Activated CD4-positive, alpha-beta T cell treated with anti-CD3 and anti-CD28 coated beads for 24 hours (primary cell): ENCODE measurements at places on chromosomes 6 and 20.

- no peak for DNase-seq
Measured at GRCh38 chr20:52411611-52412010, 220.0 kb upstream of the ZFP64 start.

DNA sequence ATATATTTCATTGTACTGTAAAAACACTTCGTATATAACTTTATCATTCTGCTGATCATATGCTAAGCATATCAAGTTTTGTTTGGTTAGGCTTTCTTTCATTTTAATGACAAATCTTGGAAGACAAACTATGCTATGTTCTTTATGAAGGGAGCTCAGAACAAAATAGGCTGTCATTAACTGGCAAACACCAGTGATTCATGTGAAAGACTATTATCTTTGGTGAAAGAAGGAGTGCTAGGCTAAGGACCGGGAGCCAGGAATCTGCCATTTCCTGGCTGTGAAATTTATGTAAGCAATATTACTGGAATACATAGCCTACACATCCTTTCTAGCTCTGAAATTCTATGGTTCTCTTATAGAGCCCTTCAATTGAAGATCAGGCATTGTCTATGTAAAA lies 136.2 kb upstream of the CCN2 start:
- no peak for DNase-seq

DNA sequence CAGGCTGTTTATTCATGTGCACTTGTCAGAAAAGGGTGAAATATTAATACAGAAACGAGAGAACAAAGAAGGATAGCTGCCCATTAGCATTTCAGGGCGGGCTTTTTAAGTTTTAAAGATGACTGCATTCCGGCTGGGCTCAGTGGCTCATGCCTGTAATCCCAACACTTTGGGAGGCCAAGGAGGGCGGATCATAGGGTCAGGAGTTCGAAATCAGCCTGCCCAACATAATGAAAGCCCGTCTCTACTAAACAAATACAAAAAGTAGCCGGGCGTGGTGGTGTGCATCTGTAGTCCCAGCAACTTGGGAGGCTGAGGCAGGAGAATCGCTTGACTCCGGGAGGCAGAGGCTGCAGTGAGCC lies 130.5 kb downstream of the HFE start:
- no peak for DNase-seq

GRCh38 chr6:127102859-127103258 lies 15.6 kb upstream of the RSPO3 start:
- DNase-seq = no peak

DNA sequence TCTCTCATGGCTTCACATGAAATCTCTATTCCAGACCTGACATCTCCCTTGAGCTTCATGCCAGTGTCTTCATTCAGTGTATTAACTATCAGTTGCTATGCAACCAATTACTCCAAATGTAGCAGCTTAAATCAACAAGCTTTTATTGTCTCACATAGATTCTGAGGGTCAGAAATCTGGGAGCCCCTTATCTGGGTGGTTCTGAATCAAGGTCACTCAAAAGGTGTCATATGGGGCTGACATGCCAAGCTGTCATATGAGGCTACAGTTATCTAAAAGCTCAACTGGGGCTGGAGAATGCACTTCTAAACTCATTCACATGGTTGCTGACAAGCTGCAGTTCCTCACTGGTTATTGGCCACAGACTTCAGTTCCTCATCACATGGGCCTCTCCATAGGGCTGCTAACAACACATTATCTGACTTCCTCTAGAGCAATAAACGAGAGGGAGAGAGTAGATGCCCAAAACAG lies 7.3 kb upstream of the CGA start:
- no peak for DNase-seq

DNA sequence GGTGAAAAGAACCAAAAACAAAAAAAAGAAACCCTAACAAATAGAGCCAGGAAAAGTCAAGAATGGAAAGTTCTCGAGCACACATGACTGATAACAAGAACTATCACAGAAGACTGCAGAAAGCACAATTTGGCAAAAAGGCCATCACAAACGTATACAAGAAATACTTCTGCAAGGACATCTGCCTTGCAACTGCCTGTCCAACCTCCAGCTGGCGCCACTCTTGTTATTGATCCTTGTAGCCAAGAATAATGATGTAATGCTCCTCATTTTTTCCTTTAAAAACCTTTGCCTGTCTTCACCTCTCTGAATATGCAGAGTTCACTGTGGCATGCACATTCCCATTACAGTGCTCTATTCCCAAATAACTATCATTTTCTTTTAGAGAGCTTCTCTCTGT lies 87.9 kb upstream of the BMP5 start:
- no peak for DNase-seq

DNA sequence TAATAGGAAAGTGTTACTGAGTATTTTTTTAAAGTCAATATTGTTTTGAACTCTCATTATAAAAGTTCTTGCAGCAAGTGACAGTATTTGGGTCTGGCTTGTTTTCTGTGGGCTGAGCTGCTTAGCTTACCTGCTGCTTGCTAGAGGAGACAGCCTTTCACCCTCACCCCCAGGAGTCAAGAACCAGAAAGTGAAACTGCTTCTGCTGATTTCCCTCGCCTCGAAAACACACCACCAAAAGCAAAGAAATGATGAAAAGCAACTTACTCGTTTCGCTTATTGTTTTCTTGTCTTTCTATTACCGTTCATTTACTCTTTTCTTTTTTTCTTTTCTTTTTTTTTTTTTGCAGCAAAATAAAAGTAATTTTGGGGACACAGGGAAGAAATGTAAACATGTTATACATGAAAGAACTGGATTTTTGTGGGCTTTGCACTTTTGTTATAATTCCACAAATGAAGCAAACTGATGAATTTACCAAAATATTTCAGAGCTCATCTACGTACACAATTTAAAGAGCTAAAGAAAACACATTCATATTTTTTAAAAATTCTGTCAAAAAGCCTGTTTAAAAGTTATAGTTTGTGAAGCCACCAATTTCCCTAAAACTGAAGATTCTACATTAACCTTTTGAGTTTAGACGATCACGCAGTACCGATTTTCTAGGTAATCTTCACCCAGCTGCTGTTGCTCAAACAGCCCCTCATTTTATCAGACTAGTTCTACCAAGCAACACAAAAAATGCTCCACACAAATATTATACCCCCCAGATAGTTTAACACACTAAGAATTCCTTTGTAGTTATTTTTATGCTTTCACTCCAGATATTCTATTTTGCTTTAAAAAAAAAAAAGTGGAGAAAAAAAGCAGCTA lies 1.7 kb downstream of the SCML4 start:
- no peak for DNase-seq

- no peak for DNase-seq
Measured at GRCh38 chr20:45814314-45814713, 1.9 kb downstream of the UBE2C start.

DNA sequence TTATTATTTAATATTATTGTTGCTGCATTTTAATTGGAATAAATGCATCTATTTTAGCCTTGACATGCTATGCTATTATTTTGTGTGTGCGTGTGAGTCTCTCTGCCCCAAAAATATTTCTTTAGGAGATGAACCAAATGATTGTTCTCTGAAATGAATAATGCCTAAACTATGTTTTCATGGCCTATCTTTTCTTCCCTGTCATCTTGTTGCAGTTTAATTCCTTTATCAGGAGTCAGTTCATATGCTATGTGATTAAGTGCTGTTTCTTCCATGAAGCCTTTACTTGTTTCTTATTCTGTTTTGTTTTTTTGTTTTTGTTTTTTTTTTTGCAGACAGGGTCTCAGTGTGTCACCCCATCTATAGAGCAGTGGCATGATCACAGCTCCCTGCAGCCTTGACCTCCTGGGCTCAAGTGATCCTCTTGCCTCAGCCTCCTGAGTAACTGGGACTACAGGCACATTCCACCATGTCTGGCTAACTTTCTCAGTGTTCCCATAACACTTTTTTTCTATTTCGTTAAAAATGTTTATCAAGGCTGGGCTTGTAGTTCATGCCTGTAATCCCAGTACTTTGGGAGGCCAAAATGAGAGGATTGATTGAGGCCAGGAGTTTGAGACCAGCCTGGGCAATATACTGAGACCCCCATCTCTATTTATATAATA lies 25.7 kb downstream of the TPX2 start:
- DNase-seq = no peak

GRCh38 chr6:152091201-152091600 lies 283.7 kb downstream of the ESR1 start:
- no peak for DNase-seq

DNA sequence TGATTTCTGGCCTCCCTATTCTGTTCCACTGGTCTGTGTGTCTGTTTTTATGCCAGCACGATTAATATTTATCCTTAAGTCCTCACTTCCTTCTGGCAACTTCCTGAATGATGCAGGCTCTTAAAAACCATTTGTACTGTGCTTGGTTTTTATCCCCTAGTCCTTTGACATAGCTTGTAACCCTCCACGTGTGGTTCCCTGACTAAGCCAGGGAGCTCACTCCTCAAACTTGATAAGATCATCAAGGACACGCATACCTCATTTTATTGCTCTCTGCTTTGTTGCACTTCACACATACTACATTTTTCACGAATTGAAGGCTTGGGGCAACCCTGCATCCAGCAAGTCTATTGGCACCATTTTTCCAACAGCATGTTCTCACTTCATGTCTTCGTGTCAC lies 166.4 kb upstream of the UST start:
- no peak for DNase-seq

DNA sequence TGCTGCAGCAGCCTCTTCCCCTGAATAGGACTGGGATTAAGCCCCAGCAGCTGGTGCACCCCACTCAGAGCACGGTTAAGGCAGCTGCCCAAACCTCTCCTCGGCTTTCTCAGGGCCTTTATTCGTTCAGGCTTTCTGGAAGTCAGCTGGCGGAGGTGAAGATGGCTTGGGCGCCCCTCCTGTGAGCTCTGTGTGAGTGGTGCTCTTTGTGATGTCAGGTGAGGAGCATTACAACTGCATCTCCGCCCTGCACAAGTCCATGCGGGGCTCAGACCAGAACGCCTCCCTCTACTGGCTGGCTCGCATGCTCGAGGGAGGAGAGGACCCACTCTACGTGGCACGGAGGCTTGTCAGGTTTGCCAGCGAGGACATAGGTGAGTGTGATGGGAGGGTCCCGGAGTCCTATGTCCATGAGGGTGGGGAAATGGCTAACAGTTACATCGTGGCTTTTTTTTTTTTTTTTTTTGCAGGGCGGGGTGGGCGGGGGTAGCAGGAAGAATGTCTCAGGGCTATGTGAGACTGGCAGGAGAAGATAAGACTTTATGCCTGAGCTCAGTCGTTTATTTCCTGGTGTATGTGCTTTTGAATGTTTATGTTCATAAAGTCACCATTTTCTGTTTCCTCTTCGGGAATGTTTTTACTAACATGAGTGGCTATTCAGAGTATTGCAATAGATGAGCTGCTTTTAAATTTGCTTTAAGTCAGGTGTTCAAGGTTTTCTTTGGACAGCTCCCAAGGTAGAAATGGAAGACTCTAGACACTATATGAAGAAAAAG lies 18.2 kb downstream of the WRNIP1 start:
- DNase-seq = no peak

- DNase-seq = no peak
Measured at GRCh38 chr6:74851596-74851995, 354.3 kb downstream of the COL12A1 start.

DNA sequence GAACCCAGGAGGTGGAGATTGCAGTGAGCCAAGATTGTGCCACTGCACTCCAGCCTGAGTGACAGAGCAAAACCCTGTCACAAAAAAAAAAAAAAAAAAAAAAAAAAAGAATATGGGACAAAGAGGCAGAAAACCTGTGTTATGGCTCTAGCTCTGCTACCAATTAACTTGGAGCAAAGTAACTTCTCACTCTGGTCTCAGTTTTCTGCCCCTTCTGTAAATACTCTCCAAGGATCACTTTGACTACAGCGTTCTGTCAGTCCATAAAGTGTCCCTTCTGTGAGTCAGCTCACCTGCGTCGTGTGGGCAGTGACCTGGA lies 24.6 kb downstream of the C6orf132 start:
- no peak for DNase-seq

- DNase-seq = no peak
Measured at GRCh38 chr20:63964412-63964811, 5.3 kb downstream of the ZNF512B start.

- DNase-seq = no peak
Measured at GRCh38 chr6:35486005-35486925, 10.6 kb downstream of the TEAD3 start.

GRCh38 chr6:106520711-106521401 lies 108.4 kb downstream of the RTN4IP1 start:
- peak; percentile 61 for DNase-seq

- DNase-seq = peak; percentile 52
Measured at GRCh38 chr6:1604158-1605003, 5.3 kb upstream of the FOXC1 start.

GRCh38 chr6:133948472-133948871 lies 4.6 kb upstream of the TBPL1 start:
- DNase-seq = no peak

DNA sequence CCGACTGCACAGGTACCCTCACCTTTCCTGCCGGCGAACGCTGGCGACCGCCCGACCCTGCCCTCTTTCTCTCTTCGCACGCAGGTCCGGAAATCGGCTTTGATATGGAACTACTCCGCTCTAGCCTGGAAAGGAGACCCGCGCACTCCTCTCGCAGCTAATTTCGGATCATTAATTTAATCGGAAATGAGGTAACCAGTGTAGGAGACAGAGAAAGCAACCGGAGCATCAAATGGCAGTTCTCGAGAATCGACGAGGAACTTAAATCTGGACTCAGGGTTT lies 949 bp upstream of the ATXN1 start:
- DNase-seq = no peak

- no peak for DNase-seq
Measured at GRCh38 chr6:44800784-44801592, 413.5 kb downstream of the CDC5L start.

GRCh38 chr6:43267619-43268354 lies 24.5 kb downstream of the TTBK1 start:
- no peak for DNase-seq

DNA sequence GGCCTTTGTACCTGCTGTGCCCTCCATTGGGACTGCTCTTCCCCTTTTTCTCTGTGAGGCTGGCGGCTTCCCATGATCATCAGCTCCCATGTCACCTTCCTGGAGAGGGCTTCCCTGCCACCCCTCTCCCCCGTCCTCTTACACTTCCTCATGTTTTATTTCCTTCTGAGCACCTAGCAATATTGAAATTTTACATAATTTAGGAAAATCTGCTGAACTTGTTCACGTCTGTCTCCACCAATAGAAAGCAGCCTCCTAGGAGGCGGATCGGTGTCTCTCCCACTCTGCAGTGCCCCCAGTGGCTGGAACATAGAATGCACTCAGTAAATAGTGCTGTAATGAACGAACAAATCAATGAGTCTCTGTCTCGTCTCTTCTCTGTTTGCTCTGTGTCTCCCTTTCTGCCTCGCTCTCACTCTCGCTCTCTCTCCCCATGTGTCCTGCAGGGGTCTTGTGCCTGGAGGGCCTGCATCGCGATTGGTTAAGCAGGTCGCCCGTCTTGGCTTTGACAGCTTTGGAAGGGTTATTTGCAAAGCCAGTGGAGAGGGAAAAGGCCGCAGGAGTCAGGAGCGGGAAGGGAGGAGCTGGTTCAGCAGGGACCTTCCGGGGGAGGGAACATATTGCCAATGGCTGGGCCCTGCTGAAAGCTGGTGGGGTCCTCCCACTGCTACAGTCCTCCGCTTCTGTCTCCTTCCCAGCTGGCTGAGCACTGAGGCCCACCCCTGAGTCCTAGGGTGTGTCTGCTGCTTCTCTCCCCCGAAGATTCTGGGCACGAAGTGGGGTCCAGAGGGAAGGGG lies 12.1 kb upstream of the OCSTAMP start:
- peak; percentile 55 for DNase-seq
